Mesenchymal stem cell (in vitro differentiated cells and primary cell): ENCODE measurements at places on chromosomes 1 and 21.

- H3K36me3 ChIP-seq = no peaks in the 10 kb centered on the region
- H3K27ac ChIP-seq = no peak overlapping the region
- H3K4me3 ChIP-seq = no peak overlapping the region
- H3K4me1 ChIP-seq = peaks cover 8% of the 10 kb centered on the region
- DNase-seq = no peak
These were observed 4.8 kb upstream of the IRF6 start for GRCh38 chr1:209810783-209811182.

- no peak for DNase-seq
- peaks cover 66% of the 10 kb centered on the region for H3K36me3 ChIP-seq
- no peak overlapping the region for H3K4me3 ChIP-seq
- H3K27ac ChIP-seq = no peak overlapping the region
- H3K4me1 ChIP-seq = peaks cover 38% of the 10 kb centered on the region
These were observed 42.9 kb downstream of the COL18A1 start for GRCh38 chr21:45447821-45448220.

DNA sequence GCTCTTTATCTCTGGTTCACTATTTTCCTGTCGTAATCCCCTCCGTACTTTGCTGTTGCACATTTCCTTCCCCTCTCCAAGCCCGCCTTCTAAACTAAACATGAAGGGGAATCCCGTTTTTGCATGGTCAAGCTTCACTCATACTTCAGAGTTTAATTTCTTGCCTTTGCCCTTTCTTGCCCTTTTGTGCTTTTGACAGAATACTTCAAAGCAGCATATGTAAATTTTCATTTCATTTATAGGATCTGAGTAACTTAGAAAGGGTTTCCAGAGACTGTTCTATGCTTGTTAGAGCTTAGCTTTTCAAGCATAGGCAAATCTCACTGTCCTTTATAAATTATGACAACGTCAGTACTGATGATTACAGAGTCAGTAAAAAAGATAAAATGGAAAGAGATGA is 27.7 kb downstream of the SPATA45 start:
- no peaks in the 10 kb centered on the region for H3K27me3 ChIP-seq
- no peak overlapping the region for H3K27ac ChIP-seq
- H3K4me3 ChIP-seq = no peak overlapping the region
- H3K4me1 ChIP-seq = no peaks in the 10 kb centered on the region

DNA sequence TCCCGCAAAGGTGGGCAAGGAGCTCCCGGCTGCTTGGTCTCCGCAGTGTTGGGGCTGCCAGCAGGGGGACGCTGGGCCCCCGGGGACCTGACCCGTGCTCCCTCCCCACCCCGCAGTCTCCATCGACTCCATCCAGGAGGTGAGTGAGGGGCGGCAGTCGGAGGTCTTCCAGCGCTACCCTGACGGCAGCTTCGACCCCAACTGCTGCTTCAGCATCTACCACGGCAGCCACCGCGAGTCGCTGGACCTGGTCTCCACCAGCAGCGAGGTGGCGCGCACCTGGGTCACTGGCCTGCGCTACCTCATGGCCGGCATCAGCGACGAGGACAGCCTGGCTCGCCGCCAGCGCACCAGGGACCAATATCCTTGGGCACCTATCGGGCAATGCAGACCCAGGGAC is 3.5 kb downstream of the PLCH2 start:
- no peak overlapping the region for H3K4me3 ChIP-seq
- no peak overlapping the region for H3K27ac ChIP-seq
- peaks cover 28% of the 10 kb centered on the region for H3K27me3 ChIP-seq
- H3K4me1 ChIP-seq = peaks cover 42% of the 10 kb centered on the region
- H3K36me3 ChIP-seq = peaks cover 50% of the 10 kb centered on the region
- no peak for DNase-seq

DNA sequence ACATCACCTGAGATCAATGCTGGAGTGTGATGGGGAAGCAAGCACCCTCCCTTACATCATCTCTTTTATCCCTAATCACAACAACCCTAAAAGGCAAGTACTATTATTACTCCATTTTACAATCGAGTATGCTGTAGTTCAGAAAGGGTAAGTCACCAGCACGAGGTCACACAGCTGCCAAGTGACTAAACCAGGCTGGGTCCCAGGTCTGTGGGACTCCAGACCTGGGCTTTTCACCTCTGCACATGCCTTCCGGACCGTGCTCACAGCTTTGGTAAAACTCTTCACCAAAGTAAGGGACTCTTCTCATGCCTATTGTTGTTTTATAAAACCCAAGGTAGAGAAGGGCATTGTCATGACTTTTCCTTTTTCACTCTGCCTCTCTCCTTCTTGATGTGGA is 130.9 kb downstream of the DMRTB1 start:
- no peak for DNase-seq
- no peaks in the 10 kb centered on the region for H3K36me3 ChIP-seq
- H3K4me1 ChIP-seq = peaks cover 21% of the 10 kb centered on the region
- H3K27me3 ChIP-seq = no peaks in the 10 kb centered on the region
- H3K4me3 ChIP-seq = no peak overlapping the region
- H3K27ac ChIP-seq = no peak overlapping the region
